ENCODE measurements at places on chromosomes 3 and 15. TPM values are rescaled to one million over a fixed set of nuclear protein-coding genes. Genes with fewer than 3 reads are reported as not detected.

The AVEN gene
- total RNA-seq, result 10.7 TPM

The STOML1 gene
- total RNA-seq, result 33.0 TPM

The ESYT3 gene
- total RNA-seq, result 0.17 TPM

The GATA2 gene
- total RNA-seq, result 5.4 TPM

The ENTPD3 gene
- total RNA-seq, result not detected

The SLC22A14 gene
- not detected for total RNA-seq

All from adrenal gland (tissue), 19 donors.